Panc1 (cell line): ENCODE measurements at places on chromosomes 5 and 9. TPM values are rescaled to one million over a fixed set of nuclear protein-coding genes. Genes with fewer than 3 reads are reported as not detected.
A peak's percentile ranks its signal among the peaks of the same experiment; 100 is the strongest.

POMT1 gene
- total RNA-seq = 58.0 TPM

MOB3B gene
- 0.03 TPM for total RNA-seq

FOXI1 gene
- total RNA-seq = 0.44 TPM

STPG3 gene
- 0.26 TPM for total RNA-seq

TCF7 gene
- total RNA-seq = 24.0 TPM

NDUFS4 gene
- 86.2 TPM for total RNA-seq

DBH gene
- not detected for total RNA-seq

- H3K36me3 ChIP-seq = no peaks in the 10 kb centered on the region
- H3K27me3 ChIP-seq = peaks cover 2% of the 10 kb centered on the region; the same call in 1 of the 2 replicates
- no peak overlapping the region for H3K4me3 ChIP-seq
- H3K27ac ChIP-seq = no peak overlapping the region
- DNase-seq = no peak
These were observed 80.9 kb upstream of the ALDH1B1 start for GRCh38 chr9:38311382-38312270.

DNA sequence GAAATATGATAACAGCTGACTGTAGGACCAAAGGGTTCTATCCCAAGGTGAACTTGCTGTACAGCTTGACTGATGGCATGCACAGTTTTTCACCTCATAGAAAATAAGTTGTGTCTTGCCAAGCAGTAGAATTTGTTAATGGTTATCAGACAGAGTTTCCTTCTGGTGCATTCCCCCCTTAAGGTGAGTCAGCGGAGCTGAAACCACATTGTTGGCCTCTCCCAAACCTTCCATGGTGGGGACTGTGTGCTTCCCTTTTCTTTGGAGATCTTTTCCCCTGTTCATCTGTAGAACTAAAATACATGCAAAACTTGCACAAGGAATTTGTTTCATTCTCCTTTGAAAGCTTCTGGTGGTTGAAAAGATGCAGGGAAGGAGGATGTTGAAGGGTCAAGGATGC lies 179.8 kb downstream of the FGF1 start:
- no peak for DNase-seq
- H3K27ac ChIP-seq = no peak overlapping the region
- no peaks in the 10 kb centered on the region for H3K36me3 ChIP-seq
- no peaks in the 10 kb centered on the region for H3K27me3 ChIP-seq
- 0 out of 2 replicates have a peak, but pooled peaks cover 3% of the 10 kb centered on the region for H3K4me1 ChIP-seq

- DNase-seq = no peak
- H3K4me1 ChIP-seq = peaks cover 11% of the 10 kb centered on the region
- H3K27ac ChIP-seq = no peak overlapping the region
- H3K4me3 ChIP-seq = no peak overlapping the region
These were observed 18.3 kb upstream of the CAMSAP1 start for GRCh38 chr9:135925496-135926133.

- H3K27me3 ChIP-seq = peaks cover 2% of the 10 kb centered on the region; the same call in 1 of the 2 replicates
- no peak for DNase-seq
- no peak overlapping the region for H3K4me3 ChIP-seq
- no peaks in the 10 kb centered on the region for H3K36me3 ChIP-seq
- no peaks in the 10 kb centered on the region; the same call in 1 of the 2 replicates for H3K4me1 ChIP-seq
These were observed 205.1 kb downstream of the SNCAIP start for GRCh38 chr5:122517091-122517490.

DNA sequence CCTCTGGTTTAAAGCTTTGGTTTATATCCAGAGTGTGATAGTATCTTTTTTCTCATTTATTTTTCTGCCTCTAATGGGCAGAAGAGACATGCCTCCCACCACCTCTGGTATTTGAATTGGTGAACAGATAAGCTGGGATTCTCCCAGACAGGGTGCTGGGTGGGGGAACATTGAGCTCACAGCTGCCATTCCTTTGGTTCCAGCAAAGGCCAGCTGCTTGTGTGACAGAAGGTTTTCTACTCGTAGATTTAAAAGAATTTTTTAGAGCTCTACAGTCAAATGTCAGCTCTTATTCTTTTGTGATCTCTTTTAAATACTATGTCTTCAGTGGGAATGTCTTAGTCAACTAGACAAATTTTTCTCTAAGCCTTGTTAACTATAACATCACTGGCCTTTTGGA lies 54.7 kb upstream of the ADAMTS16 start:
- DNase-seq = no peak
- no peak overlapping the region for H3K4me3 ChIP-seq
- no peaks in the 10 kb centered on the region for H3K4me1 ChIP-seq
- no peaks in the 10 kb centered on the region for H3K27me3 ChIP-seq
- no peaks in the 10 kb centered on the region for H3K36me3 ChIP-seq
- H3K27ac ChIP-seq = no peak overlapping the region

- no peaks in the 10 kb centered on the region for H3K36me3 ChIP-seq
- no peaks in the 10 kb centered on the region for H3K27me3 ChIP-seq
- no peak overlapping the region for H3K4me3 ChIP-seq
- no peak for DNase-seq
- no peaks in the 10 kb centered on the region for H3K4me1 ChIP-seq
These were observed 99.9 kb downstream of the HCN1 start for GRCh38 chr5:45596320-45596719.

GRCh38 chr5:11069041-11069440 lies 308.0 kb upstream of the DAP start:
- H3K4me3 ChIP-seq = no peak overlapping the region
- DNase-seq = no peak
- H3K36me3 ChIP-seq = no peaks in the 10 kb centered on the region
- H3K27me3 ChIP-seq = peaks cover 8% of the 10 kb centered on the region; the same call in 1 of the 2 replicates
- no peak overlapping the region for H3K27ac ChIP-seq

DNA sequence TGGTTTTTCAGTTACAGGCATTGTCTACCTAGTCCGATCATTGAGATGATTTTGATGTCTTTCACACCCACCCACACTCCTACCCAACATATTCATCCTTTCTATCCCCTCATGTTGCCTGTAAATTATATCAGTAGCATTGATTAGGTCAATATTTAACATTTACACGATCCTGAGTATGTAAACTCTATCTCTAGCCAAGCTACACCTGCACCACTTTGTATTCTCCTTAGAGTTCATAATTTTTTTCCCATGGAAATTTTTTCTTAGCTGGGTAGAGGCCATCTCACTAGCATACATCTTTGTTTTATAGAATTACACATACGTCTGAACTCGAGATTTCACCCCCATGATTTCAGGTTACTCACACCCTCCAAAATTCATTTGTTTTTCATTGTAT lies 30.6 kb downstream of the GCNT4 start:
- H3K27me3 ChIP-seq = peaks cover 5% of the 10 kb centered on the region; the same call in 1 of the 2 replicates
- no peak overlapping the region for H3K4me3 ChIP-seq
- H3K36me3 ChIP-seq = no peaks in the 10 kb centered on the region
- no peaks in the 10 kb centered on the region for H3K4me1 ChIP-seq

GRCh38 chr9:135600296-135600817 lies 38.8 kb downstream of the PAEP start:
- H3K4me3 ChIP-seq = no peak overlapping the region
- no peaks in the 10 kb centered on the region for H3K4me1 ChIP-seq
- H3K27ac ChIP-seq = no peak overlapping the region
- no peak for DNase-seq
- no peaks in the 10 kb centered on the region for H3K36me3 ChIP-seq
- 0 out of 2 replicates have a peak, but pooled peaks cover under 1% of the 10 kb centered on the region for H3K27me3 ChIP-seq

GRCh38 chr9:107946364-107947141 lies 457.0 kb upstream of the KLF4 start:
- no peak overlapping the region for H3K4me3 ChIP-seq
- DNase-seq = no peak
- no peaks in the 10 kb centered on the region for H3K4me1 ChIP-seq
- H3K27me3 ChIP-seq = no peaks in the 10 kb centered on the region
- H3K36me3 ChIP-seq = no peaks in the 10 kb centered on the region

- no peak for DNase-seq
- no peak overlapping the region for H3K27ac ChIP-seq
- H3K27me3 ChIP-seq = peaks cover 21% of the 10 kb centered on the region
- no peaks in the 10 kb centered on the region for H3K36me3 ChIP-seq
- no peak overlapping the region for H3K4me3 ChIP-seq
These were observed 118.0 kb downstream of the EGFLAM start for GRCh38 chr5:38376404-38376803.

DNA sequence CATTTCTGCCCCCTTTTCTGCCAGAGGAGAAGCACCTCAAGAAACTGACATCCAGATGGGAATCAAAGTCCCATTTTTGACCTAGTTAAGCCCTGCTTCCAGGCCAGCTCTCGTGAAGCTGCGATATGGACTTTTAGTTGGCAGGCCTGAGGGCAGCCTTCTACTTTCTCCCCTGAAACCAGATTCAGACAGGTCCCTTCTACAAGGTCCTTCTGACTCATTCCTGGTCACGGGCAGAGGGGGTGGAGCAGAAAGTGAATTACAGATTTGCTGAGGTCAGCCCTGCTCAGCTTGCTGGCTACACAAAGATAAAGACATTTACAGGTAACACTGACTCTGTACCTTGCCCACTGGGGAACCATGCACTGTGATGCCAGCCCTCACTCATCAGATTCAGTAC lies 52.8 kb upstream of the TUT7 start:
- no peaks in the 10 kb centered on the region for H3K36me3 ChIP-seq
- no peak overlapping the region for H3K4me3 ChIP-seq
- H3K27me3 ChIP-seq = peaks cover 2% of the 10 kb centered on the region; the same call in 1 of the 2 replicates
- no peaks in the 10 kb centered on the region for H3K4me1 ChIP-seq

DNA sequence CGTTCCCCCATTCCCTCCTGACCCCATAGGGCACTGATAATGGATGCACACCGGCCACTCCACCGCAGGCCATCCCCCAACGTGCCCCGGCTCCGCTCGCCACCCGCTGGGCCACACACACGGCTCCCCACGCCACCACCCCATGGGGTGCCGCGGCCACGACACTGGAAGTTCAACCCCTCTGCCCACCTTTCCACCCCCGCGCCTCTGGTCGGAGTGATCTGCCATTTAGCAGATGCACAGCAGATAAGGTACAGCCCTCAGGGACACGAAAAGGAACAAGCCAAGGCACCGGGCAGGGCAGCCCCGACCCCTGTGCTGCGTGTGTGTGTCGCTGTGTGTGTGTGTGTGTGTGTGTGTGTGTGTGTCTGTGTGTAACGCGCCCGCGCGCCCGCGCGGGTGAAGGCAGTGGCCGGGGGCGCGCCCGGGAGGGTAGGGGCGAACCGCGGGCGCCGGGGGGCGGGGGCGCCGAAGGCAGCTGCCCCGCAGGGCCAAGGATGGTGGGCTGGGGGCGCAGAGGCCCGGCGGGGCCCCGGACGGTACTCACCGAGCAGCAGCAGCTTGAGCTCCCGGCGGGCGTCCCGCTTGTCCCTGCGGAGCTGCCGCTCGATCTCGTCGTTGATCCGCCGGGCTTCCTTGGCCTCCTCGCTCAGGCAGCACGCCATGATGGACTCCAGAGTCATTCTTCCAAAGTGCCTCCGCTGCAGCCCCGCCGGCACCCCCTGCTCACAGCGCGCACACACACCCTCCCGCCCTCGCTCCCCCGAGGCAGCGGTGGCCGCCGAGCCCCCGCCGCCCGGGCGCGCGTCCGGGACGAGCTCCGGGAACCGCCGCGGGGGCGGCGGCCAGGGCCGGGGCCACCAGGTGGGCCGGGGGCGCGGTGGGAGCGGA lies 813 bp downstream of the GNAQ start:
- H3K27me3 ChIP-seq = no peaks in the 10 kb centered on the region
- peak overlapping the region; percentile 74 for H3K4me3 ChIP-seq
- no peak for DNase-seq

- no peak for DNase-seq
- H3K36me3 ChIP-seq = peaks cover 34% of the 10 kb centered on the region
- H3K4me3 ChIP-seq = no peak overlapping the region
- H3K4me1 ChIP-seq = no peaks in the 10 kb centered on the region
- no peak overlapping the region for H3K27ac ChIP-seq
These were observed 49.5 kb downstream of the PKD2L2 start for GRCh38 chr5:137938751-137939143.

DNA sequence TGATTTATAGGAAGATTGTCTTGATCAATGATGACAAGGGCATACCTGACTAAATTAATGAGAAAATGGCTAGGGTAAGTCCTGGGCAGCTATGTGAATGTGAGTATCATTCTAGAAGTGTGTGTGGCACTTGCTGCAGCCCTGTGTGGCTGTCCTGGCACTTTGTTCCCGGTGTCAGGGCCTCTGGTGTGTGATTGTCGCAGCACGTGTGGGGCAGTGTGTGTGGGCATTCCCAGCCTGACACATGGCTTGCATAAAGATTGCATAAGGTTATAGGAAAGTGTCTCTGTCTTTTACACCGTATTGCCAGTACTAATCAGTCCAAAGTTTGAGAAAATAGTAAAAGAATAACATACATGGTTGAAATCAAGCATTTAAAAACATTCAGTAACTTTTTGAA lies 74.4 kb downstream of the TRIO start:
- peaks cover 3% of the 10 kb centered on the region; the same call in 1 of the 2 replicates for H3K36me3 ChIP-seq
- no peak for DNase-seq
- peaks cover 100% of the 10 kb centered on the region for H3K4me1 ChIP-seq
- H3K4me3 ChIP-seq = no peak overlapping the region
- peak overlapping the region; percentile 99 for H3K27ac ChIP-seq

- H3K4me3 ChIP-seq = no peak overlapping the region
- no peaks in the 10 kb centered on the region for H3K36me3 ChIP-seq
- no peaks in the 10 kb centered on the region for H3K4me1 ChIP-seq
- H3K27me3 ChIP-seq = no peaks in the 10 kb centered on the region
These were observed 88.9 kb upstream of the TRPM3 start for GRCh38 chr9:71210326-71210725.

DNA sequence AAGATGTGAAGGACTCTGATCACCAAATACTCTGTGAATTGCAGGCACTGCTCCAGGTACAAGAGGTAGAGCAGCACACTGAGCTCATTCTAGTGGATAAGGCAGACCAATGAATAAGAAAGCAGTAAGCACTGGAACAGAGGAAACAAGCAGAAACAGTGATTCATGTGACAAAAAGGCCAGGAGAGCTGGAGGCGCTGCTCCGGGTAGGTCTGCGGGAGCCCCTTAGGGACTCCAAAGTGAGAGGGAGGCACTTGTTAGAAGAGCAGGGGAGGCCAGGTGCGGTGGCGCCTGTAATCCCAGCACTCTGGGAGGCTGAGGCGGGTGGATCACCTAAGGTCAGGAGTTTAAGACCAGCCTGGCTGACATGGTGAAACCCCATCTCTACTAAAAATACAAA lies 231.6 kb upstream of the NFIL3 start:
- no peak overlapping the region for H3K27ac ChIP-seq
- no peaks in the 10 kb centered on the region for H3K4me1 ChIP-seq
- H3K27me3 ChIP-seq = no peaks in the 10 kb centered on the region
- H3K4me3 ChIP-seq = no peak overlapping the region
- H3K36me3 ChIP-seq = no peaks in the 10 kb centered on the region

- no peak overlapping the region for H3K4me3 ChIP-seq
- no peak for DNase-seq
These were observed 214.7 kb downstream of the GAS1 start for GRCh38 chr9:86732514-86733171.

DNA sequence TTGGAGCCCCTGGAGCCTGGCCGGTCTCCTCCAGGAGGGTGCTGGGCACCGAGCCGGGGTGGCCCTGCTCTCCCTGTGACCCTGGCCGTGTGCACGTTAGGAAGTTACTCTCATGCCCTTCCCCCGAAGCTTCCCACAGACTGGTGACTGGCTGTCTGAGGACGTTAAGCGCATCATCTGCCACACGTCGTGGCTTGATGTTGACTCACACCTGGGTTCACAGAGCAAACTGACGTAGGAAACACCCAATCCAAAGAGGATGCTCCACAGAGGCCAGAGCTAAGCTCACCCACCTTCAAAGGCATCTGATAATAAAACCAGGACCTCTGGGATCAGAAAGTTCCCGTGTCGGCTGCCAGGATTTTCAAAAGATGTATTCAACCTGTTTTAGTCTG lies 152.9 kb upstream of the PHYKPL start:
- H3K36me3 ChIP-seq = no peaks in the 10 kb centered on the region
- H3K27me3 ChIP-seq = no peaks in the 10 kb centered on the region
- DNase-seq = no peak
- no peak overlapping the region for H3K4me3 ChIP-seq

GRCh38 chr5:74394528-74394915 lies 246.0 kb downstream of the ENC1 start:
- no peaks in the 10 kb centered on the region for H3K27me3 ChIP-seq
- no peaks in the 10 kb centered on the region for H3K36me3 ChIP-seq
- no peak overlapping the region for H3K27ac ChIP-seq
